Activated T-helper 1 cell treated with anti-CD3 and anti-CD28 coated beads, Interleukin-2, amount 50 U/mL, for 16 hours (primary cell): ENCODE measurements at places on chromosomes 2 and 18.

DNA sequence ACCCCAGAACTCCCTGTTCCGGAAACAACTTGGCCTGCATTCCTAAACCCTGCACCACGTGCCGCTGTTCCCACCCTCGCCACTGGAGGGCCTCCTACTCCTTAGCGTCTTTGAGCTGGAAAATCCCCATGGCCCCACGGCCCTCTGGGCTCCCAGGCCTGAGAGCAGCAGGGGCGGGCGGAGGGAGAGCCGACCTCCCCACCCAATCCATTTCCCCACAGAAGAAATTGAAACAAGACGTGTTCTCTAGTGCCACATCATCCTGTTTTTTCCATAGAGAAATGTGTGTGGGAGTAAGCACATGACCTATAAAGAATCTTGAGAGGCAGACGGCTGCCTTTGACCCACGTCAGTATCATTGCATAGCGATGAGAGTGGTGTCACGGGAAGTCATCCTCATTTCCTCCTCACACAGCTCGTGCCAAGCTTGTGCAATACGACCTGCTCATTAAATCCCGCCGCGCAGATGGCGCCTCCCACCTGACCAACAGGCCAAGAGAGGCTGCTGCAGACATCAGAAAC lies 79.2 kb downstream of the LAMA1 start:
- no peak for DNase-seq

DNA sequence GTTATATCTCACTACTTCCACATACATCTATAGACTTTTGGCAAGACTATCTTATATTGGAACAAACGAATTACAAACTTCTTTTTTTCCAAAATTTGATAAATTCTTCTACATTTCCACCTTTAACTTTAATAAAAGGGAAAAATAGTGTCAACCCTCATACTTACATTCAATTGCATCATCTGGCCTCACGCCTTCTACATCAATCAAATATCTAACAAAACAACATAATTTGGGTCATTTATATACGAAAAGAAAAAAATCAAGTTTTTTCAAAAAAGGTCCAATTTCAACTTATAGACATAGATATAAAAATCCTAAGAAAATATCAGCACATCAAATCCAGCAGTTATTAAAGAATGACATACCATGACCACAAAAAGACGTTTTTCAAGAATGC lies 12.9 kb downstream of the DUSP11 start:
- no peak for DNase-seq

DNA sequence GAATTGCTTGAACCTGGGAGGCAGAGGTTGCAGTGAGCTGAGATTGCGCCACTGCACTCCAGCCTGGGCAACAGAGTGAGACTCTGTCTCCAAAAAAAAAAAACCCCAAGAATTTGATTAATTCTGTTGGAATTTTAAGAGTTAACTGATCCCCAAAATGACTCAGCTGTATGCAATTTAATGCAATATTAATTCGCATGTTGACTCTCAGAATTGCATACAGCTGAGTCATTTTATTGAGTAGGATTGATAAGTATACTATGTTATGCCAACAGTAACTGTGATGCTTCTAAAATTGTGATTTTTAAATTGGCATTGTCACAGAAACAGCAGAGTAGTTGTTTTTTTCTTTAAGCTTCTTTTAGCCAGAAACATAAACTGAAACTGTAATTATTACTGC lies 19.6 kb downstream of the MSH2 start:
- DNase-seq, result no peak

DNA sequence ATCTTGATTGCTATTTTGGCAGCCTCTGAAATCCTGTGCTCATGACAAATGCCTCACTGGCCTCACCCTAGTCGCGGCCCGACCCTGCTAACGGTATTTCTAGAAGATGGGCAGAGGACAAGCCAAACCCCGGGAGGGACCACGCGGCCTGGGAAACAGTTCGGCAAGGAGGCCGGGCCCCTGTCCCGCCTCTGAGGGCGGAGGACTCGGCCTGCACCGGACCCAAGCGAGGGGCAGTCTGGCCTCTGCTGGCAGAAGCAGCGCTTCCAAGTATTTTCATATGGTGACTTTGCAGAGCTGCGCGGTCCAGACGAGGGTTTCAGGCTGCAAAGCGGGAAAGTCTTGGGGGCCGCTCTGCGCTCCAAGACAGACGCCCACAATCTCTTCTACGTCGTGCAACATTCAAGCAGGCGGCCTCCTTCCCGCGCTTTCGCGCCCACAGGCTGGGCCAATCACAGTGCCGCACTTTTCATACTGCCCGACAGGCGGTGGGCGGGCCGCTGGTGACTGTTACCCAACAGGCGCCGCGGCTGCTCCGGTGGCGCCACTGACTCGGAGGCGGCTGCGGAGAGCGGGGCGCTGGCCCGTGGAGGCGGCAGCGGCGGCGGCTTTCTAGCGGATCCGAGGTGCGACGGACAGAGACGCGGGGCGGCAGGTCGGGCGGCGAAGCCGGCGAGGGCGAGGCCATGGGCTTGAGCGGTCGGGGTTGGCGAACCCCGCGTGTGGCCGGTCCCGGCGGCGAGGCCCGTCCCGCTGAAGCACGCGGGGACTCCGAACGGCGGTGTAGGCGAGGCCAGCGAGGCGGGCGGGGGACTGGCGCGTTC lies at the start of gene RBM44:
Gene RBM44, plus strand, starts transcription at position 544 of the 824 bp plus-strand sequence. CDS start 14,831 bp downstream, outside the sequence.
- DNase-seq, result no peak

DNA sequence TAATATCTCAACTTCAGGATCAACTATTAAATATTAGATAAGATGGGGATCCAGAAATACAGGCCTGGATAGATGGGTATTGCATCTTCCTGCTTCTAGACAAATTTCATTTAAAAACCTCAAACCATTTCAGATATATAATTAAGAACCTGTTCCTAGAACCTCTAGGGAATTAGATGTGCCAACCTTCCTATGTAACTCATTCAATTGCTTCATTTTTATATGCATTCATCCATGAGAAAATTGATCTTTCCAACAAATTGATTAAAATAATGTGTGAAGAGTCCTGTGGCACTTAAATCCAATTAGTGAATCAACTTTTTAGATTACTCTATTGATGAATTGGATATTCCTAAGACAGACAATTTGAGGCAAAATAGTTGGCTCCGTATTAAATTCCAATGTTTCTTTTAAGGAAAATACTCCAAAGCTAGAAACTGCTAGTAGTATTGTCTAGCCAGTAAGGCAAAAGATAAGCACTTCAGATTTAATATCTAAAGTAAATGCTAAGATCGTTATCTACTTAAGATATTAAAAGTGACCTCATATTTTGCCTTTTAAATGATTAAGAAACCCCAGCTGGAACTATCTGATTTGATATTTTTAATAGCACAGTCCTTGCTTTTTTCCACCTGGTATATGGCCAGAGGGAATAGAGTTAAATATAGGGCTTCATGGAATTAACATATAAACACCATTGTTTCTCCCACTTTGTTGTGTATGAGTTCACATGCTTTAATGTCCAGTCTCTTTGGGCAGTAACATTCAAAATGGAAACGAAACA lies 35.8 kb downstream of the DARS1 start:
- no peak for DNase-seq

GRCh38 chr2:240565333-240566202 lies 2.7 kb upstream of the RNPEPL1 start:
- peak; percentile 81 for DNase-seq

DNA sequence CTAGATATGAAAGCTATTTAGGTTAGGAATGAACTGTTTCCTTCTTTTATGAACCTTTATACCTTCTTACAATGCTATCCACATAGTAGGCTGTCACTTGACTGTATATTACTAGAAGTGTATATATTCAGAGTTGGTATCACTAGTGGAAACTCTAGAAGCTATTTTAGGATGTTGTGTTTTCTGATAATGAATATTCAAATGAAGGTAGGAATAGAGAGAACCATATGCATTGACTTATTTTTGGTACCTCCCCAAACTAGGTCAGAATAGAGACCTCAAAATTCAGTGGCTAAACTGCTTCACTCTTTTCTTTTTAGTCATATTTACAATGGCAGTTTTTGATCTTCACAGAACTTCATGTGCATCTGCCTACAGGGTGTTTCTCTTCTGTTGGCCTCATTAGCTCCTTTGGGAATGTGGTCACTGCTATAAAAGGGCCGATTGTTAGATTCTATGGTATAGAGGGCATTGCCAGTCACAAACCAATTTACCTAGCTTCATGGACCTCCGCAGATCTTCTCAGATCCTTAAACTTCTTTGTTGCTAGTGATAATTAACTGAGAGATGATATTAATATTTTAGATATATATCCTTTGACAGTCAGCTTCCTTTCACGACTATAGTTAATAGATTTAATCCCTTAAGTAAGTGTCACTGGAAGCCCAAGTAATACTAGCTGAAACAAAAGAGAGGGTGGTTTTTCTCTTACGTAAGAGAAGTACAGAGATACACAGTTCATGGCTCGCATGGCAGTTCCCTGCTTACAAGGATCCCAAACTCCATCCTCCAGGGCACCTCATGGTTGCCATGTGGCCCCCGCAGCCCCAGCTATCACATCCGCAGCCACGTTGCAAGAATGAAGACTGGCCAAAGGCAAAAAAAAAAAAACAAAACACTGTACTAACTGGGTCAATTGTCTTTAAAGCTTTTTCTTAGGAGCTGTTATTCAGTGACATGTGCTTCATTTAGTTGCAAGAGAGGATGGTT lies 61.0 kb downstream of the TSPYL6 start:
- DNase-seq, result no peak

DNA sequence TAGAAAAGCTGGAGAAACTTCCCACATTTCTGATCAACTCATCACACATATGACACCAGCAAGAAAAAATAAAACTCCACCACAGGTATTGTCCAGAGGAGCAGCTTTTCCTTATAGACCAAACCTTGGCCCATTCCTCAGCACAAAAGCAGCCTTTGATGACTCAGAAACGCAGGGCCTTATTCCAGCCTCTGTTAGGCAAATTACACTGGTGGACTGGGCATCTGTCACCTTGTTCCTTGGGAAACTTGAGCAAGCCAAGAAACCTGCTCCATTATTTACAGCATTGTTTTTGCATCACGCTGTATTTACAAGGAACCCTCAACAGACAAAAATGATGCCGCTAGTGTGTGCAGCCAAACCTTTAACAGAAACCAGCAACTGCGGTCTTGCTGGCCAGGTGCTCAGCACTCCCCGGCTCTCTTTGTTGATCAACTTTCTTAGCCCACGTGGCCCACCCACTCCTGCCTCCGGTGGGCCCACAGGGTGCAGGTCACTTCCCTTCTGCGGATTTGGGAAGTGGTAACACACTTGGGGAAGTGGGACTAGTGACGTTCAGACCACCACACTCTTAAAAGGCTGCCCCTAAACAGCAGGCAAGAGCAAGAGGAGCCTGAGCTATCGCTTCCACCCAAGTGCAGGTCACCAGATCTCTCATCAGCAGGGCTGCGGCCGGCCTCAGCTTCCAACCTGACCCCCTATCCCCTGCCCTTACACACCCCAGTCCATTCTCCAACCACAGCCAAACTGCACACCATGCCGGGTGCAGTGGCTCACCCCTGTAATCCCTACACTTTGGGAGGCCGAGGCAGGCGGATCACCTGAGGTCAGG lies 1.5 kb downstream of the AP1S3 start:
- DNase-seq, result no peak

GRCh38 chr2:47811668-47812067 lies 28.7 kb downstream of the MSH6 start:
- no peak for DNase-seq
